ENCODE measurements at places on chromosomes 1 and 21. TPM values are rescaled to one million over a fixed set of nuclear protein-coding genes. Genes with fewer than 3 reads are reported as not detected.

Gene MAP10
- 1.2 TPM for total RNA-seq

Gene TNFRSF18
- total RNA-seq = 105 TPM

Gene IGSF9
- total RNA-seq = not detected

Gene RGS5
- total RNA-seq = 1.1 TPM

Gene IFI16
- 187 TPM for total RNA-seq

Gene CFAP298
- 19.9 TPM for total RNA-seq

Gene FAM151A
- total RNA-seq = not detected

Gene PLCH2
- total RNA-seq = 3.4 TPM

All from activated T-helper 17 cell treated with anti-CD3 and anti-CD28 coated beads, Interleukin-2, amount 50 U/mL, for 72 hours (primary cell).